ENCODE measurements at places on chromosomes 3 and 15.
A peak's percentile ranks its signal among the peaks of the same experiment; 100 is the strongest.

DNA sequence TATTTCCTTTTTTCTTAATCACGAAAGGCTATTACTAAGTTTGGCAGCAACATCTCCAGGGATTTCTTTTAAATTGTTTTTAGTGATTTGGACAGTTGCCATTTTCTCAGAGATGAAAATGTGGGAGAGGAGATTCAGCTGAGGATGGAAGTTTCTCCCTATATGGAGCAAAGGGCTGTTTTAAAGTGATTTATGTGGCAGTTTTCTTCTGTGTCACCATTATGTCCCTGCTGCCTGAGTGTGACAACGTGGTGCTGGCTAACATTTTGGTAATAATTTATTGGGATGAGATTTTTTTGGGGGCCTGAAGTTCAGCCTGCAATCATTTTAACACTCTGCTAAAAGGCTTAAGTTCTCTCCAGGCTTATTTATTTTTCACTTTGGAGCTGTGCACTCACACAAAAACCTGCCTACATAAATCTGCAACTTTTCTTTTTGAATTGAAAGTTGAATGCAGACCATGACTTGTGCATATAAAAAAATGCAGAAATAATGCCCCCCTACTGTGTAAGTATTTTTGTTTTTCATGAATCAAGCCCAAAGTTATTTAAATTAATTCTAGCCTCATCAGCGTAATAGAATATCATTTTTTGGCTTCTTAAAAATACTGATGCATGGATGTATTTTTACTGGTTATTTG lies 210.9 kb downstream of the ZIC1 start:
- no peak for DNase-seq

DNA sequence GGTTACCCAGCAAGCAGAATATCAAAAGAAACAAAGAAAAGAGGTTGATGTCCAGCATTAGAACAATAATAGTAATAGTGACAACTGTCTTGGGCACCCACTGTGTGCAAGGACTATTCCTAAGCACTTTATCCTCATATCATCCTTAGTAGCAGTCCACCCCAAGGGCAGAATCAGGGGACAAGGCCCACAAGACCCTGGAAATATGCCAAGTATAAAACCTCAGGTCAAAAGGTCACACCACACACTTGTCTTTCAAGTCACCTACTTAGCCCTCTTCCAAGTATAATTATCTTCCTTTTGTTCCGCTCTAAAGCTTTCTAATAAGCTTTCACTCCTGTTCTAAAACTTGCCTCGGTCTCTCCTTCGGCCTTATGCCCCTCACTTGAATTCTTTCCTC lies 124.0 kb upstream of the STT3B start:
- DNase-seq: no peak

DNA sequence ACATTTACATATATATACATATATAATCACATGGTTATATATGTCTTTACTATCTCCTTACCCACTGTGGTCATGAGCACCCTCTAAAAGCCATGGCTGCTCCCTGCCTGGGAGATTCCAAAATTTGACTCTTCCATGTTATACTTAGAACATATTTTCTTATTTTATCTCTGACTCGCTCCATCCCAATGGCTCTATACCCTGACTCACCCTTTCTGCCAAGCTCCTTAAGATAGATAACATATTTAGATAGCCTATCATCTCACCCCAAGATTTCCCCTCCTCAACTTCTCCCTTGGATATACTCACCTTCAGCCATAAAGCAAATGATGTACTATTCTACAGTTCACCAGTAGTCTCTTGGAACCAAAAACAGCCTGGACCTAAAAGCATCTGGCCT lies 65.1 kb downstream of the CD200R1L start:
- DNase-seq: no peak

DNA sequence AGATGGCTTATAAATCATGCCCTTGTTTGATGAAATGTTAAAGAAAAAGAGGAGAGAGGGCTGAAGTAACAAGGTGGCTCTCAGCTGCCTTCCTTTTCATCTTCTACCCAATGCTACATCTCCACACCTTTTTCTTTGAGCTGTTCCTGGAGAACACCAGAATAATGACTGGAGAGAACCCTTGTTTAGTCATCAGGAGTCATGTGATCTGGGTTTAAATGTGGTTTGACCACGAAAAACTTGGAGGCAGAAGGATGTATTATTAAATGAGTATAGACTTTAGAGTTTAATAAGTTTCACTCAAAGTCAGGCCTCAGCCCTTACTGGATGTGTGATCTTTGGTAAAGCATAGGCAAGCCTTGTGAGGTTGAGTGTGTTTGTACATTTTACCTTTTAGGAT lies 230.3 kb upstream of the TBL1XR1 start:
- no peak for DNase-seq

DNA sequence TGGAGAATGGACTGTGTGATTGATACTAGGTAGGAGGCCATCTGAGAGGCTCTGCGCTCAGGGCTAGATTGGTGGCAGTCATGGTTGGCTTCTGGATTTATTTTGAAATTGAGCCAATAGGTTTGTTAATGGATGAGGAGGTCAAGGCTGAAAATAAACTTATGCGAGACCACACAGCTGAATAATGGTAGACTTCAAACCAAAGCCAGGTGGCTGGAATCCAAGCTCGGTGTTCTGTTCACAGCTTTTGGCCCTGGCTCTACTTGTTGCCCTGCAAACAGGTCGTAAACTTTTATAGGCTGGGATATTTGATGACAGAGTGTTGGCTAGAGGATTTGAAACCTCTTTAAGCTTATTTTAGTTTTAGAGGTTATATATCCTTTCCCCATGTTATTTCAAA lies 160.4 kb downstream of the CHL1 start:
- DNase-seq: no peak

GRCh38 chr15:62935300-62936081 lies 107.1 kb upstream of the TPM1 start:
- no peak for DNase-seq

DNA sequence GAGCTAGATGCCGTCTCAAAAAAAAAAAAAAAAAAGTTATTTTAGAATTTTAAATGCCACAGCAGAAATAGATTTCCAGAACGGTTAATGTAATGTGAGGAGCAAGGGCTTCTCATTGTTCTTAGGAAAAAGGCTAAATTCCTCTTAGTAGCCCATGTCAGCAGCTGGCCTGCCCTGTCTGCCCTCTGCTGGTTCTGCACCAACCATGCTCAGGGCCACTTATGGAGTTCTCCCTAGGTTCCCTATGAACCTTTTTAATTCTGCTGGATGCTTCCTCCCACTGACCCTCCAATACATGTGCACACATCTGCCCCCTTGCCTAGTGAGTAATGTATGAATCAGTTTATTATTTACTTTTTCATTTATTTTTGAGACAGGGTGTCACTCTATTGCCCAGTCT lies 32.2 kb upstream of the DPPA4 start:
- no peak for DNase-seq

DNA sequence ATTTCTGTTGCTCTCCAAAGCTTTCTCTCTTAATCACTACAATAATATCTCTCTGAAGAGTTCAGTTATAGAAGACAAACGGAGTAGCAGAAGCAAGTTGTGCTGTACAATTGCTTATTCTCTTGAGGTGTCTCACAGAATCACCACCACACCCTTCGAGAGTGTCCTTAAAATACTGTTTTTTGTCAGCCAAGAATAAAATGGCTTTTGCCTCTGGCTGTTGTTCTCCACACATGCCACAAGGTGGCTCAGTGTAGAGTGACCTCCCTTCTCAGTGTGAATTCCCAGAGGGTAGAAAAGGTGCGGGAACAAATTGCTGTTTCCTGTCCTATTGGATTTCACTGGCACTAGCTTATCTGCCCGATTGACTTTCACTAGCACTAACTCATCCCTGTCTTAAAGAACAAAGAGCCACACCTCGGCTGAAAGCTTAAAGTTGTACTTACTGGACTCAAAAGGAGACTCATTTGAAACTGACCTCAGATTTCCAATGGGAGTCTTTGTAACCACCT lies 134.2 kb upstream of the SATB1 start:
- DNase-seq: peak; percentile 44

- no peak for DNase-seq
Observed at GRCh38 chr3:97712919-97713318, 51.6 kb upstream of the ARL6 start.

DNA sequence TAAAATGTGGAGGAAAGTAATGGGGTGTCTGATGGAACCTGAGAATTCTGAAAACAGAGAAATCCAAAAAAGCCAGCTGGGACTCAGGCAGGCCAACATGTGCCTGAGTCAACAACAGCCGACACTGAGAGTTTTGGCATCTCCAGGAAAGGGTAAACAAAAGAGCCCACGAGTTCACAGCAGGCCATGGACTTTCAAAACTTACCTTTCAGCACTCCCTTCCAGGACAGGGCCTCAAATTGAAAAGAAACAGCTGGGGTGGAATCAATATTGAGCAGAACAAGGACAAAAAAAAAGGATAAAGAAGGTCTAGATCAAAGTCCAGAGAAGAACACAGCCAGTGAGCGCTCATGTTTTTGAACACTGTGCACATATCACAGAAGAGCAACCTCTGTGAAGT lies 735.4 kb upstream of the GRM7 start:
- no peak for DNase-seq

DNA sequence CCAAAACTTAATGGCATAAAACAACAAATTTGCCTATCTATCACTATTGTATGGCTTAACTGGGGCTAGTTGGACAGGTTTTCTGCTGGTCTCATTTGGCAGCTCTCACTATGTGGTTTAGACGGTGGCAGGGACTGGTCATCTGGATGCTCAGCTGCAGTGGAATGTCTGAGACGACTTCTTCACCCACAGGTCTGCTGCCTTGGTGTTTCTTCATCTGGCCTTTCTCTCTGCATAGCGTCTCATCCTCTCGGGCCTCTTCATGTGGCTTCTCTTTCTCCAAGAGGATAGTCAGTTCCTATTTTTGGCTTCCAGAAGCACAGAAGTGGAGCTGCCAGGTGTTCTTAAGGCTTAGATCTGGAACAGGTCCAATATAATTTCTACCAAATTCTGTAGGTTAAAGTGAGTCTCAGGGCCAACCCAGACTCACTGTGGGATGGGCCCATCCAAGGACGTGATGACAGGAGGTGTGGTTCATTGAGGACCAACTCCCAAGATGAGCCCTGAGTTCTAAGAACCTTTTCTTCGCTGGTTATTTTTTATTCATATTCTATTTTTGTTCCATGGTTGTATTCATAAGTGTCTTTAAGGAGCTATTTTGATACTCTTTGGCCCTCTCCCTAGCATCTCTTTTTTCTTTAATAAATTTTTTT lies 18.6 kb downstream of the UBE2Q2 start:
- no peak for DNase-seq

DNA sequence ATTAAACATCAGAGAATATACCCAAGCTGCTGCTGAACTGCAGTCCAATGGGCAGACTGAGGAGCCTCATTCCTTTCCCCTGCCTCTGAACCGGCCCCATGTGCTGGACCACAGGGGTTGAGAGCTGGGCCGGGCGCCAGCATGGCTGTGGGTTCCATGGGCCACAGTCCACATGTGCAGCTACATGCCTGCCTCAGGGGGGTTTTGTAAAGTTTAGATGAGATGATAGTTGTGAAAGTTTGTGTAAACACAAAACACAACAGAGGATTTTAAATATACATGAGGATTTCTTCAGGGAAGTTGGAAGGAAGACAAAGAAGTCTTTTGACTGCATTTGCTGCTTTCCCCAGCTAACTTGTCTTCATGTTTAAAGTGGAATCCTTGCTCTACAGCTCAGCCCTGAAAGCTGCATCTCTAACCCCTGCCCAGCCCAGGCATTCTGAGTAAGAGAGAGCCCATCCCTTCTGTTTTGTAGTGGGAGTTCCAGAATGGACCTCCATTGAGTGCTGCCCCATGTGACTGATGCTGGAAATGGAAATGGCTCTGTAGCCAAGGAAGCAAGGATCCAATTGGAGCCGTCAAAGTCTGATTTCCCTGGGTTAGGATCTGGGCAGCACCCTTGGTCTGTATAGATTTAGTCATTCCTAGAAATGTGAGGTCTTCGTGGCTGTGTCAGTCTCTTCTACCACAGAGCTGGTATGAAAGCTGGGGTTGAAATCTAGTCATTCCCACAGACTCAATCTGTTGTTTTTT lies 17.5 kb downstream of the SLC12A8 start:
- DNase-seq: no peak

All from activated CD8-positive, alpha-beta T cell treated with anti-CD3 and anti-CD28 coated beads, Interleukin-2, amount 10 ng/mL, durations not matched to agents 7 days and 5 days (primary cell).